NCI-H187 (cell line): ENCODE measurements at places on chromosomes 11 and 22.

- no peak for DNase-seq
Measured at GRCh38 chr11:25453471-25453870, 878.5 kb upstream of the ANO3 start.

DNA sequence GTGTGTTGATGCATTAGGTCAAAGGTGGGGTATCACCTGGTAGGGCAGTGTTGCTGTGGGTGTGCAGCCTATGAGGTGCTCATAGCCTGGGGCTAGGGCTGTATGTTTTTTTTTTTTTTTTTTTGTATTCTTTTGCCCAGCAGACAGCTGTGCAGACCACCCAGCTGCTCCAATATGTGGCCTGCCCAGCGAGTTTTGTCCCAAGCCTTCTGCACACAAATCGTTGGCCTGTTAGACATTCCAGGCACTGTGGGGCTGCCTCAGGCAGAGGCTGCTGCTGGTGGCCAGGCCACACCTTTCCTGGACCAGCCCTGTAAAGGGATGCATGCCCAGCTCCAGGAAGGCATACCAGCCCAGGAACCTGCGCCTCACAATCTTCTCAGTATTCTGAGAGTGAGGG, 348.5 kb downstream of the JRKL start:
- DNase-seq: no peak

- no peak for DNase-seq
Measured at GRCh38 chr11:1650034-1650917, 20.7 kb downstream of the KRTAP5-5 start.

- peak; percentile 36 for DNase-seq
Measured at GRCh38 chr11:66981976-66982578, 7.0 kb downstream of the C11orf86 start.

DNA sequence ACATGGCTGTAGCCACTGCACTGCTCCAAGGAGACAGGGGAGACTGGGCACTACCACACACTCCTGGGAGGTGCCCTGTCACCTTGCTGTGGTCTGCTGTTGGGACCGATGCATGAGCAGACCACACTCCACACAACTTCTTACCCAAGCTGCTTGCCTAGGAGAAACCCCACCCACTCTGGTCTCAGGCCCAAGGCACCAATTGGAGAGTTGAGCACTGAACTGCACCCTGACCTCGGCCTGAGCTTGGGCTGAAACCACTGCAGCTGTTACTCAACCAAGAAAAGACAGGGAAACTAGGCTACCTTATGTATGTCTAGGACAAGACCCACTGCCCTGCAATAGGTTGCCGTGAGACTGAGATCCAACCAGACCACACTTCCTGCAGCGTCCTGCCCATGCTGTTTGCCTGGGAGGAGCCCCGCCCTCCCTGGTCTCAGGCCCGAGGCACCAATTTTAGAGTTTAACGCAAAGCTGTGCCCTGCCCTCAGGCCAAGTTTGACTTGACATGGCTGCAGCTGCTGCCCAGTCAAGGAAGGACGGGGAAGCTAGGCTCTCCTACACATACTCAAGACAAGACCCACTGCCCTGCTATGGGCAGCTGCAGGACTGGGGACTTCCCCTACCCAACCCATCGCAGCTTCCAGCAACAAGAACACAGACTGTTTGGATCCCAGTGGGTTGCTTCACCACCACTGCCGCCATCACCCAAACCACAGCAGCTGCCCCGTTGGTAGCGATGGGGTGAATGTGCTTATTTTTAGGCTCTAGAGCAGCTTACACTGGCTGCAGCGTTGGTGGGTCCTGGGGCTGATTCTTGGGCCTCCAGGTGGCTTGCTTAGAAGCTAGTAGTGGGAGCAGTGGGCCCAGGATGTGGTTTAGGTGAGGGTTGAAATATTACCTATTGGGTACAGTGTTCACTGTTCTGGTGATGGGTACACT, 66.8 kb downstream of the BRD1 start:
- DNase-seq: no peak

DNA sequence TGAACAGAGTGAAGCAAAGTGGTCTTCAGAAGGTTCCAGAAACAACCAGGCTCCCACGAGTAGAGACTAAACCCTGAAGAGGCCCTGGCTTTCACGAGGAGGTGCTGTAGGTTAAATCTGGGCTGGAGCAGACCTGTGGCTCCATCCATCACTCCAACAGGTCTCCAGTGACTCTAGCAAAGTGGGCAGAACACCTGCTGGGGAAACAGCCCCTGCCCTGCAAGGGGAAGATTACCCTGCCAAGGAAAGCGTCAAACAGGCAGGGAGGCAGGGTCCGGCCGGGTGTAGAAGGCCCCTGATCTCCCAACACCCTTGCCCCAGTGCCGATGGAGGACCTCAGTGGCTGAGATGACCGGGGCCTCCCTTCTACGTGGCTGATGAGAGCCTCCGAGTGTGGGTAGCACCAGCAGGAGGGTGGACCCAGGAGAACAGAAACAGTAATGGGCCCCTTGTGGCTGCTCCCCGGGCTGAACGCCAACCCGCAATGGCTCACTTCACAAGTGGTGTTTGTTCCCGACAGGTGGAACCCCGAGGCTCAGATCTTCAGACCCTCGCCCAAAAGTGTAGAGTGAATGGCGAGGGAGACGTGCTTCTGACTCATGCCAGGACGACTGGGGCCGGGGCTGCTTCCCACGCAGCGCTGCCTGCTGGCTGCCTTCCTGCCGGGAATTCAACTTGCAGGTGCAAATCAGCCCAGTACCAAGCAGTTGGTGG, 112.0 kb downstream of the SHANK2 start:
- DNase-seq: no peak
